ENCODE measurements at places on chromosomes 5 and 9.

- no peak for DNase-seq
Measured at GRCh38 chr9:124671861-124672260, 99.2 kb downstream of the NR6A1 start.

- DNase-seq: no peak
Measured at GRCh38 chr5:14675865-14676300, 11.4 kb downstream of the OTULIN start.

- no peak for DNase-seq
Measured at GRCh38 chr5:152335461-152335860, 69.6 kb downstream of the NMUR2 start.

DNA sequence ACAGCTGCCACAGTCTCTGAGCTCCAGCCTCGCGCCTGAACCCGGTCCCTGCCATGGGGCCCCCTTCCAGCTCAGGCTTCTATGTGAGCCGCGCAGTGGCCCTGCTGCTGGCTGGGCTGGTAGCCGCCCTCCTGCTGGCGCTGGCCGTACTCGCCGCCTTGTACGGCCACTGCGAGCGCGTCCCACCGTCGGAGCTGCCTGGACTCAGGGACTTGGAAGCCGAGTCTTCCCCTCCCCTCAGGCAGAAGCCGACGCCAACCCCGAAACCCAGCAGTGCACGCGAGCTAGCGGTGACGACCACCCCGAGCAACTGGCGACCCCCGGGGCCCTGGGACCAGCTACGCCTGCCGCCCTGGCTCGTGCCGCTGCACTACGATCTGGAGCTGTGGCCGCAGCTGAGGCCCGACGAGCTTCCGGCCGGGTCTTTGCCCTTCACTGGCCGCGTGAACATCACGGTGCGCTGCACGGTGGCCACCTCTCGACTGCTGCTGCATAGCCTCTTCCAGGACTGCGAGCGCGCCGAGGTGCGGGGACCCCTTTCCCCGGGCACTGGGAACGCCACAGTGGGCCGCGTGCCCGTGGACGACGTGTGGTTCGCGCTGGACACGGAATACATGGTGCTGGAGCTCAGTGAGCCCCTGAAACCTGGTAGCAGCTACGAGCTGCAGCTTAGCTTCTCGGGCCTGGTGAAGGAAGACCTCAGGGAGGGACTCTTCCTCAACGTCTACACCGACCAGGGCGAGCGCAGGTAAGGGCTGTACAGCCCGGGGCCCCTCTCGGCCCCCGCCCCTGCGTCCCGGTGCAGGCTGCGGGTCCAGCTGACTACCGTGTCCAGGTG, 509 bp downstream of the LVRN start:
- no peak for DNase-seq

DNA sequence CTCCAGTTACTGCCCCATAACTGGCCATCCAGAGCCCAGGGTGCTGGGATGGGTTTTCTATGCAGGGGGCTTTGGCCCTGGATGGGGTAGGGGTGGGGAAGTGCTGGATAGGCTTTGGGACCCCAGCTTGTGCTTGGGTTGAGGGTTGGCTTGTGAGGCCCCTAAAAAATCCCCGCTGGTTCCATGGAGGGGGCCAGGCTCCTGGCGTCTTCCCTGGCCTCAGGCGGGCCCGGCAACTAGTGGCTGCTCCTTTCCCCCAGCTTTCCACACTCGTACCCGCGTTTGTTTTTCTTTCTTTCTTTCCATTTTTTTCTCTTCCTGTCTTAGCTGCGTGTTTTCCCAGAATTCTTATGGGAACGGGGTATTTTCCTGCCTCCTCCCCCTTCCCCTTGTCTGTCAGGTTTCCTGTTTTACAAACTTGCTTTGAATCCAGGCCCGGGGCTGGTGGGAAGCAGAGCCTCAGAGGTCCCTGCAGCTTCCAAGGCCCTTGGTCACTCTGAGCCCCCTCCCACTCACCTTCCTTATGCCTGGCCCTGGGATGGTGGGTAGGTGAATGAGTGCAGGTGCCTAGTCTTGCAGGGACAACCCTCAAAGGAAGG, 40.2 kb downstream of the RGS3 start:
- no peak for DNase-seq

GRCh38 chr5:40502736-40503135, 177.0 kb upstream of the PTGER4 start:
- DNase-seq: no peak

DNA sequence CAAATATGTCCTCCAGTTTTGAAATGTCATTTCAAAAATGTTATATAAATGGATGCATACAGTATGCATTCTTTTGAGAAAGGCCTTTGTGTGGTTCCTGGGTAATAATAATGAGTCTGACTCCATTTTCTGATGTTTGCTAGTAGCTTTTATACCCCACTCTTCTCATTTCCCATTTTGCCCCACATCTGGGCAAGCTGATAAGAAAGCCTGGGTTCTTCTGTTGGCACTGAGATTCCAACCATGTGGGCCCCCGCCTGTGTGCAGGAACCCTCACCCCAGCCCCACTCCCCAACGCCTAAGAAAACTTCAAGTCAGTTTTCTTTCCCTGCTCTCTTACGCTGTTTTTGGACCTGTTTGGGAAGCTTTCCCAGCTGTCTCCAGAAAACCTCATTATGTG, 89.4 kb downstream of the SNX18 start:
- DNase-seq: no peak

All from stimulated activated CD8-positive, alpha-beta memory T cell treated with anti-CD3 and anti-CD28 coated beads, Interleukin-7, amount 100 ng/mL, for 4 hours (primary cell).